ENCODE measurements at places on chromosomes 7 and 10.

- no peak for DNase-seq
These were observed 151.5 kb upstream of the EEPD1 start for GRCh38 chr7:36001546-36001945.

DNA sequence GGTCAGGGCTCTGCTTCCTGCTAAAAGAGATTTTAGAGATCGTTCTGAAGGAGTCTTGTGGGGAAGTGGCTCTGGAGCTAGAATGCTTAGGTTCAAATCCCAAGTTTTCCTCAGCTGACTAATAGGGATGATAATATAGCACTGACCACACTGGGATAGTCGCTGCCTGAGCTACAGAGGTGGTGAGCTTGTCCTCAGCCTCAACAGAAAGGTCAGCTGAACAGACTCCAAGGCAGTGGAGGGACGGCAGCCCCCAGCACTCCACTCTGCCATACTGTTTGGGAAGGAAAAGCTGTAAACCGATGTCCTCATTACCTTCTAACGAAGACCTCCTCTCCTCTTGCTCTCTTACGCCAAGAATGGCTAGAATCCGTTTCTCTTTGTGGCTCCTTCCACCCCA is 36.2 kb downstream of the KAT6B start:
- no peak for DNase-seq

- DNase-seq = no peak
These were observed 27.0 kb downstream of the PAPOLB start for GRCh38 chr7:4834601-4835397.

DNA sequence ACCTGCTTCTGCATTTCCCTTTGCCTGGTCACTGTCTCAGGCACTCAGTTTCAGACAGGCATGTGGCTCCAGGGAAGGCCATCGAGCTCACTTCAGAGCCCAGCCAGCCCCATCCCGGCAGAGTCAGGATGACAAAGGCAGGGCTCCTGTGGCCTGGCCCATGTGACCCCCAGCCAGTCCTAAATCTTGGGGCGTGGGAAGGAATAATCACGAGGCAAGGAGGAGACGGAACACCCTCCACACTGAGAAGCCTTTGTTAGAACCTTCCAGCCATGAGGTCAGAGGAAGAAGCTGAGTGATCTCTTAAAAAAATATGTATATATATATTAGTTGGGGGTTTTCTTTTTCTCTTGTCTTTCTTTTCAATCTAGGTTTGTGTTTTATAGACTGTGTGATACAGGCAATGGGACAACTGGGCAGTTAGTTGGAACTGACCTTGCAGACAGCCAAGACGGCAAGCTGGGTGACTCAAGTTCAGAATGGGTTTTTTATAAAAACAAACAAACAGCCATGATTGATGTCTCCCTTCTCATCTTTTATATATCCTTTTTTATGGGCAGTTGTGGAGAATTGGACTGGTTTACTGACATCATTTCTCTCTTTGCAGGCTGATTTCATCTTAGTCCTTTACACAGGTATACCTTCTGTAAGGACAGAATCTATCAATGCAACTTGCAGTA is 60.8 kb downstream of the CHN2 start:
- no peak for DNase-seq

GRCh38 chr7:152710153-152710442 is 34.2 kb upstream of the XRCC2 start:
- no peak for DNase-seq

GRCh38 chr10:110413903-110414547 is 83.7 kb upstream of the DUSP5 start:
- no peak for DNase-seq

GRCh38 chr7:27098578-27099451 is 3.0 kb upstream of the HOXA1 start:
- no peak for DNase-seq

GRCh38 chr10:131811630-131812403 is 89.0 kb upstream of the PPP2R2D start:
- no peak for DNase-seq

GRCh38 chr7:121837462-121837861 is 35.5 kb upstream of the PTPRZ1 start:
- no peak for DNase-seq

- DNase-seq = no peak
These were observed 992.2 kb downstream of the PCDH15 start for GRCh38 chr10:53808677-53809372.

DNA sequence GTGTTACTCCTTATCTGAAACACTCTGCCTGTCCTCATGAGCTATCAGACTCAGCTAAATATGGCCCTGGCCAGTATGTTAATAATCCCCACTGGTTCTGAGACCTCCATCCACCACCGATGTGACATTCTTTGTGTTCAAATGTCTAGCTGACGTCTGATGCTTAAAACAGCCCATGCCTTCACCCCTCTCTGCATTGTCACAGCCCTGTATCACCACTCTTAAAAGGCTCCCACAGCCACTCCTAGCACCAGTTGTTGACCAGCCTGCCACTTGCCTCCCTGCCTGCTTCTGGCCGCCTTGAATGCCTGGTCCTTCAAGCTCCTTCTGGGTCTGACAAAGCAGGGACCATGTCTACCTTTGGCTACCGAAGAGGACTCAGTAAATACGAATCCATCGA is at the start of gene LMOD2:
LMOD2 (plus strand) TSS at position 253 of the 400 bp plus-strand sequence; CDS start at position 351, 98 bp downstream.
- no peak for DNase-seq

GRCh38 chr7:128810473-128810872 is 18.7 kb downstream of the CCDC136 start:
- no peak for DNase-seq

DNA sequence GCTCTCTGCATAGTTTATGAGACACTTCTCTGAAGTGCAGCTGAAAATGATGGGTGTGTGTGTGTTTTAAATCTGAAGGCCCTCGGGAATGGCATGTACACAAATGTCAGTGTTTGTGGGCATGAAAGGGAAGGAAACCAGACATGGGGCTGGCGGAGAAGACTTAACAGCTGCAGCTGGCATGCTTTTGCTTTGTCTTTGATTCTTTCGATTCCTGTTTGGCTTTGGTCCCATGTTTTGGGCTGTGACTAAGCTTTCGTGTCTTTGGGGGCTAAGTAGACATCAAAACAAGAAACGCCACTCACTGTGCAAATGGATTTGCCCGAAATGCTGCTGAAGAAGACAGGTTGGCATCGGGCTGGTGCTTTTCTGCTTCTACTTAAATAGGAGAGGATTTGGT is 179.3 kb downstream of the PFKFB3 start:
- DNase-seq = no peak

DNA sequence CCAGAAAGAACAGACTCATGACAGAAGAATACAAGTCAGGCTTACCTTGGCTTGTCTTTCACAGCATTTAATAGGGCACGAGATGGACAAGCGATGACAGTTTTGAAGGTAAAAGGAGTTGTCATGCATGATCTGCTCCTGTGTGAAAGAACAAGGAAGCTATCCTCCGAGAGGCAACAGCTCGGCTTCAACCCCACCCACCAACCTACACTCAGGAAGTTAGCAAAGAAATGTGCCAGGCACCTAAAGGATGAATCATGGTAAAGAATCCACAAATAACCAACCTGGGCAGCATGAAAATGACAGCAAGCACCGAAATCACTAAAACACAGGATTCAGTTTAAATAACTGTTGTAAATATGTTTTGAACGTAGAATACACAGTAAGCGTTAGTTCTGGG is 700.2 kb downstream of the TYW1 start:
- DNase-seq = no peak

GRCh38 chr10:10785627-10786026 is 232.0 kb upstream of the CELF2 start:
- no peak for DNase-seq

DNA sequence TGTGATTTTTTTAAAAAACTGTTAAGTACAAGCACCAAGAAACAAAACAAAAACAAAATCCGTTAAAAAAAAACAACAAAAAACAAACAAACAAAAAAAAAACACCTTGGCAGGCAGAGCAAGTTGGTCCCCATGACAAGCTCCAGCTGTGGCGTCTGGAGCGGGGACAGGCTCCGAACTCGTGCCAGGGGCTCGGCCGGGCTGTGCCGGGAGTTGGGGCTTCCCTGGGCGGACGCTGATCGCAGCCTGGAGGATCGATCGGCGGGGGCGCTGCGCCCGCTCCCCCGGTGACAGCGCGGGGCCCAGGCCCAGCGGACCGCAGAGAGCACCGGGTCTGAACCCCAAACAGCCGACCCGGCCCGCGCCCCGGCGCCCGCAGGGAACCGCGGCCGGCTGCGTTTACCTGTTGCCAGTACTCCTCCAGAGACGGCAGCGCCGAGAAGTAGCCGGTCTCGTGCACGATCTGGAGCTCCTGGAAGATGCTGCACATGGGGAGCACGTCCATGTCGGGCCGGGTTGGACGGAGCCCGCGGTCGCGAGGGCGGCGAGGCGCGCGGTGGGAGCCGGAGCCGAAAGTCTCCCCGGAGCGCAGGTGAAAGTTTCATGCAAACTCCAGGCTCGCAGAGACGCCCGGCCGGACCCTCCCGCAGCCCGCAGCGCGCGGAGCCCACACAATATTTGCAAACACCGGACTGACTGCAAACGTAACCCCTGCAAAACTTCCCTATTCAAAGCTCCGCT is at the start of gene KLF6:
KLF6 (minus strand) TSS at position 700 of the 741 bp plus-strand sequence; CDS start at position 505, 195 bp downstream.
- DNase-seq = no peak

GRCh38 chr10:71294091-71294561 is 24.9 kb upstream of the SLC29A3 start:
- no peak for DNase-seq

GRCh38 chr7:142636751-142637150 is 112.5 kb upstream of the PRSS1 start:
- DNase-seq = no peak

GRCh38 chr10:5447056-5447455 is 34.7 kb downstream of the NET1 start:
- DNase-seq = no peak

DNA sequence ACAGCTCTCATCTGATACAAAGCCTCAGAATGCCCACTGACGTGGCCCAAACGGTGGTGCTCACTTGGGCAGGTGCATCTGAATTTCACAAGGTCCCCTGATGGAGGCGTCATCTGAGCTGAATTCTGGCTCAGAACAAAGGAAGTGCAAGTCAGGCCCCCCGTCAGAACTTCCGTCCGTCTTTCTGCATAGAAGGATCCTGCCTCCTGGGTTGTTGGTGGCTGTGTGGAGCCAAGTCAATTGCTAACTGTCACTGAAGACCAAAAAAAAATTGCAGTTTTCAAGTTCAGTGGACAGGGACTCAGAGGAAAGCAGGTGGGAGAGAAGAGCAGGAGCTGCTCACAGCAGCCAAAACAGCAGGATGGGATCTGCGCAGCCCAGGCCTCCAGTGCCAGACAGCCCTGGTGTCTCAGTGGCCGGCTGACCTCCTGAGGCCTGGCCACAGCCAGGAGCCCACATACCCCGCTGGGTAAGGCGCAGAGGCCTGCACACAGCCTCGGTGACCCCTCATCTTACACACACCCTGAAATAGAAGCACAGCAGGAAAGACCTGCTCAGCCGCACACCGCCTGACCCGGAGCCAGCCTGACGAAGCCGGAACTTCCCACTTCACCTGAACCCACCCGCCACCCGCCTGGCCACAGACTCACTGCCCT is 49.4 kb downstream of the PYROXD2 start:
- DNase-seq = no peak

DNA sequence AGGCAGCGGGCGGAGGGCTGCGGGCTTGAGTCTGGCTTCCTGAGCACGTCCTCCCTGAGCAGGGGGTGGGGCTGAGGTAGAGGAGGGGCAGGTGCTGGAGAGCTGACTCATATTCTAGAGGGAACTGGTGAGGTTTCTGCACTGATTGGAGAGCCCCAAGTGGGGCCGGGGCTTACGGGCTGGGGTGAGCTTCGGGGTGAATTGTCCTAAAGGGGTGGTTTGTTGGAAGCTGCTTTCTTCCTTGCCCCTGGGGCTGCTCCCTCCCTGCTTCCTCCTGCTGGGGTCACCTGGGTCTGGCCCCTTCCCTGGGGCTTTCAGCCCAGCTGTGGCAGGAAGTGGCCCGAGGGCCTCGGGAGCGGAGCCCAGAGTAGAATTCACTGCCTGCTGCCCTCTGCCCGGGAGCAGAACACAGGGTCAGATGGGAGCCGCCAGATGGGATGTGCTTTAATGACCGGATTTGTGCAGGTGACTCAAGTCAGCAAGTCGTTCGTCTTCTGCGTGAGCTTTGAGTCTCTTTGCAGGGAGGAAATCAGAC is 48.6 kb downstream of the FAM20C start:
- no peak for DNase-seq

DNA sequence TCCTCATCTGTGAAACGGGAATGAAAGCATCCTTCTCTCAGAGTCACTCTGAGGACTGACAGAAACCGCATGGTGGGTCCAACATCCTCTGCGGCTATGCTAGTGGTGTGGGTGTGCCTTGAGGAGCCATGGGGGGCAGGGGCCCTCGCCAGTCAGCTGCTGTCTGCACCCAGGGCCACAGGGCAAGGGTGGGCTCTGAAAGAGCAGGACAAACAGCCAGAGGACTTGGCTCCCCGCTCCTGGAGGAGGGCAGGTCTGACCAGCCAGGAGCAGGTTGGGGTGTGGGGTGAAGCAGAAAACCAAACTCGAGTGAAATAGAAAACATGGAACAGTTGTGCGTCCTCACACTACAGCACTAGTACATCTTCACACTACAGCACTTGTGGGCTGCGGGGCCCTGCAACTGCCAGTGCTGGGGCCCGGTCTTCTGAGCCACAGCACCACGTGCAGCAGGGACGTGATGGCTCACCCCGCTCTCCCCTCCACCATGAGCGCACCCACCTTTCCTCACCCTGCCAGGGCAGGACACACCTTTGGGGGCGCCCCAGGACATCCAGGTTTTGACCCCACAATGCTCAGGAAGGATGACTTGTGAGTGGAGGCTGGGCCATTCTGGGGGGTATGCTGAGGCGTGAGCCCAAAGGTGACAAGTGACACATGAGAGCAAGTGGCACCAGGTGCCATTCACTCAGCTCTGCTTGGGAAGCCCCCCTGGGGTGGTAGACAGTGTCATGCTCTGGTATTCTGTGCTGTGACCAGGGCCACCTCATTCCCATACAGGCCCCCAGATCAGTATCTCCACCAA is 96.1 kb upstream of the RET start:
- no peak for DNase-seq

GRCh38 chr10:34776090-34776690 is 38.9 kb downstream of the PARD3 start:
- DNase-seq = no peak

GRCh38 chr7:151899513-151900360 is 22.8 kb upstream of the PRKAG2 start:
- DNase-seq = no peak
